AG20443 (cell line): ENCODE measurements at places on chromosomes 7 and 10.

- no peak for DNase-seq
Observed at GRCh38 chr7:45704683-45705016, 130.5 kb downstream of the ADCY1 start.

DNA sequence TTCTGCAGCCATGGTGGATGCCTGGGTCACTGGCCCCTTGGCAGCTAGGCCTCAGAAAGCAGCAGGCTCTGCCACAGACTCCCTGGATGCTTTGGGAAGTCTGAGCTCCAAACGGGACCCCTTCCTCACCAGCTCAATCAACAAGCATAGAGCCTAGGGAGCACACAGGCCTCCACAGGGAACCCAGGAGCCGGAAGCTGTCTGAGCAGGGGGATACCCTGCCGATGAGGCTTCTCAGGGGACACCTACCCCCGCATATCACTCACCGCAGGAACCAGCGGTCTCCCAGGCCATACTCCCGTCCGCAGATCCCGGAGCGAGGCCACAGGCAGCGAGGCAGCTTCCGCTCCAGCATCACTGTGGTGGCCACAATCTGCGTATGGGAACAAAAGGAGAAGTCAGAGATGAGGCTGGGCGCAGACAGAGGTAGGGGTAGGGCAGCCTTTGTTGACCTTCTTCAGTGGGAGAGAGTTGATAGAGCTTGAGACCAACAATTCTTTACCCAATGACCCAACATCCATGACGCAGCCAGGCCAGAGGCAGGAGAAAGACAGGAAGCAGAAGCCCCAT, 13.4 kb downstream of the TRPV6 start:
- DNase-seq: no peak

DNA sequence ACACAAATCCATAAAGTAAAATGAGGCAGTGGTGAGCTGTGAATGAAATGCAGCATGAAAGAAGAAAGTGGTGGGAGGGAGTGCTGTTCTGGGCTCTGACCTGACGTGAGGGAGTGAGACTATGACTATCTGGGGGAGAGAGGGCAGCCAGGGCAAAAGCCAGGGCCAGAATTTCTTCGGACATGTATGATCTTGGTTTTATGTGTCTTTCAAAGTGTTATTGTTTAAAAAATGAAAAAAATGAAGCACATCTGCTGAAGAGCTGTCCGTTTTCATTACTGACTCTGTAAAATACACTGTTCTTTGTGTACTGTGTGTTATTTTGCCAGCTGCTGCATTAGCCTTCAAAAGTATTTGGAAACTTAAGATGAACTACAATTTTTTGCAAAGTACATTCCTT, 70.2 kb upstream of the KLF14 start:
- no peak for DNase-seq

DNA sequence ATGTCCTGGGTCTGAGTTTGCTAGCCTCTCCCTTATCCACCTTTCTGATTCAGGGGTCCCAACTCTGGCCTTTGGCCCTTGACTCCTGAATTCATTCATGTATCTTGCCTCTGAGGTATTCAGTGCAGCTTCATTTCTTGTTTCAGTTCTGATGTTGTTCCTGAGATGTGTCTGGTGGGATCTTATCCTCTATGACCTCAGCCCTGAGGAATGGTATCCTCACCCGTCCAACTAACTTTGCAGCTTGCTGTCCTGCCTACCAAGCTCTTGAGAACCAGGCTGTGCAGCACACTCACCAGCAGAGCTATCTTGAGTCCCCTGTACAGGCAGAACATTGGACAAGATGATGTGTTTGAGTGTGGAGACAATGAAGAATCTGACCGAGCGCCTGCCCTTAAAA, 13.8 kb downstream of the SUFU start:
- peak; percentile 68 for DNase-seq

DNA sequence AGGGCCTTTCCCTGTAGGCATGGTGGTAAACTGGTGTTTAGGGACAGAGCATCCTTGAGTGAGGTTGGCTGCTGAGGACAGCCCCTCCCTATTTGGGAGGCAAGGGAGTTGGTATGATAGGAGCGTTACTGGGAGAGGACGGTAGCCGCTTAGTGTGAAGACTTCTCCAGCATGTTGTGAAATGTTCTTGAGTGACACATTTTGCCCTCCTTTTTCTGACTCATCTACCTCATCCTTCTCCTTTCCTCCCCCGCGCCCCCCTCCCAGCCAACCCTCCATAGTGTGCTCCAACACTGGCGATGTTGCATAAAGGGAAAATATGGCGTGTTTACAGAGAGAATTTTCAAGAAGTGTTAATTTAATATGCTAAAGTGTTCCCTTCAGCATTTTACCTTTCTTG, 645.0 kb upstream of the GALNT17 start:
- DNase-seq: no peak

GRCh38 chr10:120791316-120791715, 59.8 kb upstream of the WDR11 start:
- no peak for DNase-seq

DNA sequence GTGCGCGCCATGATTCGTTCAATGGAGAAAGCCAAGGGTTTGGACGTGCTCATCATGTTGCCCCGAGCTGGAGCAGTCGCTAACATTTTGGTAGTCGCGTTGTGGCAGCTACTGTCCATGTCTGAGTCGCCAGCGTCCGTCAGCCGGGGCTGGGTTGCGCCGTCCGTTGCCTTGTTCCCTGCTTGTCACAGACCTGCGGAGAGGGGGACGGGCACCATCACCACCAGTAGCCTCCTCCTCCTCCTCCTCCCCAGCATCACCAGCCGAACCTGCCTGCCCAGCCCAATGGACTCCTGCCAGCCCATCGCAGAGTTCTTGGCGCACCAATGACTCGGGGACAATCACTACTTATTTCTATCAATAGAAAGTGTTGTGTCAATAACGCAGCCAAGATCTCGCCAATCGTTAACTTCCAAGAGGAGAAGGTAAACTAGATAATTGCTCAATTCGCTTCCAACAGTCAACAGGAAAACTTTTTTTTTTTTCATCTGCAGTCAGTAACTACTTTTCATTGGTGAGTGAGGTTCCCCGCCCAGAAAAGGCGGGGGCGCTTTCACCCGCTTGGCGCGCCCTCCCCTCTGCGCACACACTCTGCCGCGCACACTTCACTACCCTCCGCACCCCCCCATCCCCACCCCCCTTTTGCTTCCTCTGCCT, at the start of gene FEZF1:
FEZF1 (minus strand) TSS at position 432 of the 657 bp plus-strand sequence; CDS start at position 119, 313 bp downstream.
- no peak for DNase-seq

DNA sequence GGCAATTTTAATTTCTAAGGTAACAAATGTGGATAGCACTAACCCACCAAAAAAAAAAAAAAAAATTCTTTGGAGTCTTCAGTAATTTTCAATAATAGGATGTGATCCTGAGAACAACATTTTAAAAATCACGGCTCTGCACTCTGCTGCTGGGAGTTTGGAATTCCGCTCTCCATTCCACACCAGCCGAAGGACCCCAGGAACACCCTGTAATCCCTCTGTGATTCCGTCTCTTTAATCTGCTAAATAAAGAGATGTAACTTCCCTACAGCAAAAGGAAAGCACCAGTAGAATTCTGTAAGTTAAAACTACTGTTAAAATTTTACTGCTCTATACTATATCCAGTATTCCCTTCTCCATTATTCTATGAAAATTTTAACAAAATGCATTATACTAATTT, 284.5 kb downstream of the PTPRN2 start:
- DNase-seq: no peak

DNA sequence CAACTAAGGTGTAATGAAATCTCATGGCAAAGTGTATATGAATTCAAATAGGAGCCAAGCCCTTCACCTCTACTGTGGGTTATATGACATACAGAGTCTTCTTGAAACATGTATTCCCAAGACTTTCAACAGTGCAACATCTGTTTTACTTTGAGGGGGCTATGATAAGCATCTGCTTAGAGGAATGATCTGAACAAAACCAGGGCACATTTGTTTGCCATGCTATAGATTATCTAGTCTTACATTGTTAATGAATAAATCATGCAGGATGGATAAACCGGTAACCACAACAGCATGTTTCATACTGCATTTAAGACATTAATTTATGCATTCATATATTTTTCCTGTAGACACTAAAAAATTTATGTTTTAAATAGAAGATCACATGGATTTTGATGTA, 1021.9 kb downstream of the LRMDA start:
- DNase-seq: no peak

DNA sequence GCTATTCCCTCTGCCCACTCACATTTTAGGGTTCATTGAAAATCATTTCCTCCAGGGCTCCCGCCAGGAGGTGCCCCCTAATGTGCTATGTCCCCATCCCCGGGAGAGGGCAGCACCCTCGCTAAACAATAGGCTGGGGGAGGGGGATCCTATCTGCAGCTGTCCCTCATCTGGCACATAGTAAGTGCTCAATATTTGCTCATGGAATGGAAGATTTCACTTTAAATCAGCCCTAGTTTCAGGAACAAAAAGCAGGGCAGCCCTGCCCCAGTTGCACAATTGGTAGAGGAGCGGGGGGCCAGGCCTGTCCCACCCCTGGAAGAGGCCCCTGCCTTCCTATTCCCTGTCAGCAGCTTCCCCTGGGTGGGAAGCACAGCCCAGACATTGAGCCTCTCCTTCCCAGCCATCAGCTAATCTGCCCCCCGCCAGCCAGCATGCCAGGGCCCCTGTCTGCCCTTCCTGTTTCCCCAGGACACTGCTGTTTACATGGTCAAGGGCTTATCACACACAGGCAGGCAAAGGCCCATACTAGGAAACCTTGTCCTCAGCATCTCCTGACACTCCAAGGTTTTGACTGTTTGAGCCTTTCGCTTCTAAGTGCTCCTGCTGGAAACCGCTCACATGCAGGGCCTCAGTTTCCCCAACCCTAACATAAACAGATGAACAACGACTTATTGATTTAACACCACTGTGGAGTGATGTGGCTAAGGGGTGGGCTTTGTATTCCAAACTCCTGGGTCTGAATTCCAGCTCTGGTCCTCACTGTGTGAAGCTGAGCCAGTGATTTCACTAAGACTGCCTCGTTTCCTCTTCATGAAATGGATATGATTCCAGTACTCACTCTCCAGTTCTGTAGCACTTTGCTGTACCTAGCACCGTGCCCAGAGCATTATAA, 130.7 kb upstream of the ZMIZ1 start:
- no peak for DNase-seq

- DNase-seq: no peak
Observed at GRCh38 chr7:8594115-8594514, 160.7 kb downstream of the NXPH1 start.

GRCh38 chr7:74306004-74306729, 17.0 kb downstream of the CLIP2 start:
- DNase-seq: no peak

DNA sequence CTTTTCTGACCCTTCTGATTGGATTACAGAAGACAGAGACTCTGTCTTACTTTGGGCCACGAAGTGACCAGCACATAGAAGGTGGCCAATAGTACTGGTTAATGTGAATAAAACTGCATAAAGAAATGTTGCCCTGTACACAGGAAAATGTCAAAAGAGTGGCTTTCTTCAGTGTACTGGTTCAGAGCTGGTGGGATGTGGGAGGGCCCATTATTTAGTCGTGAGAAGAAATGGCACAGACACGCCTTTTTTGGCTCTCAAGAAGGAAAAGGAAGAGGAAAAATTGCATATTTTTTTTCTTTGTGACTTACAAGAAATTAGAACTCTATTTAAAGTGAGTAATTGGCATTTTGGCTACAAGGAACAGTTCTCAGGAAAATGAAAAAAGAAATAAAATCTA, 129.7 kb downstream of the DGKI start:
- no peak for DNase-seq

- no peak for DNase-seq
Observed at GRCh38 chr7:88009651-88010050, 75.6 kb downstream of the ADAM22 start.

DNA sequence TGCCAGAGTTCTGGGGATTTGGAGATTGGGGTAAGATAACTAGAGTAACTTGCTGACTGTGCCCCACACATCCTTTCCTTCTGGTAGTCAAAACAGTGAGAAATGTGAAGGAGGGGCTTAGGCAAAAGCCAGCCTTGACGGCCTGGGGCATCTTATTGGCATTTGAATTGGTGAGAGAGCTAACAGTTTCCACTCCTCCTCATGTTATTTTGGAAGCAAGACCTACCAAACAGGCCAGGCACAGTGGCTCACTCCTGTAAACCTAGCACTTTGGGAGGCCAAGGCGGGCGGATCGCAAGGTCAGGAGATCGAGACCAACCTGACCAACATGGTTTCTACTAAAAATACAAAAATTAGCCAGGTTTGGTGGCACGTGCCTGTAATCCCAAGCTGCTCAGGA, 596.6 kb downstream of the GRM8 start:
- DNase-seq: no peak

GRCh38 chr7:5596046-5596895, 172.6 kb upstream of the TNRC18 start:
- DNase-seq: peak; percentile 94

DNA sequence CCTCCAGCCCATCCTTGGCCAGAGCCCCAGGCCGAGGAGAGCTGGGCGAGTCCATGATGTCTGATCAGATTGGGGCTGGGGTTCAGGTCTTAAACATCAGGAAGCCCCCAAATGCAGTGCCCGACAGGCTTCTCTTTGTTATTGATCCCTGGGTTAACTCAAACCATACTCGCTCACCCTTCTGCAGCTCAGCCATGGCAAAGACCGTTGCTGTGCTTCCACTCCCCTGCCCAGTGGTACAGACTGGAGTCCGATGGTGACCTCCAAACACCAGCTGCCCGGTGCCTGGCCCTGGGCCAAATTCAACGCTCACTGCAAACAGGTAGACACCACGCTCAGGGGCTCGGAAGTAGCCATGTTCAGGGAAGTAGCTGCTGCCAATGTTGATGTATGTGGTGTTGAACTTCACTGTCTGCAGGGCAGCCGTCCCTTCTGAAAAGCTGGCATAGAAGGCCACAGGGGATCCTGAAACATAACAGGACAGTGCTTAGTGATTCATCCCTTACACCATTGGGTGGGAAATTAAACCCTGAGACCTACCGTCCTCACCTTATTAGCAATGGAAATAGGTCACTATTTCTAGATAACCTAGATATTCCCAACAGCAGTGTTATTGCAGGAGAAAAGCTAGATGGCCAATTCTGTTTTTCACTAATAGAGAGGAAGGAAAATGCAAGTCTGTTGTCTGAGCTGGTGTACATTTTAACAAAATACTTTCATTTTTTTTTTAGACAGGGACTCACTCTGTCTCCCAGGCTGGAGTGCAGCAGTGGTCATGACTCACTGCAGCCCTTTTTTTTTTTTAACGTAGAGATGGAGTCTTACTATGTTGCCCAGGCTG, 20.5 kb downstream of the MMRN2 start:
- DNase-seq: peak; percentile 36

- no peak for DNase-seq
Observed at GRCh38 chr10:69738858-69739435, 62.8 kb upstream of the COL13A1 start.

GRCh38 chr10:131891929-131892805, 8.6 kb upstream of the PPP2R2D start:
- DNase-seq: no peak

DNA sequence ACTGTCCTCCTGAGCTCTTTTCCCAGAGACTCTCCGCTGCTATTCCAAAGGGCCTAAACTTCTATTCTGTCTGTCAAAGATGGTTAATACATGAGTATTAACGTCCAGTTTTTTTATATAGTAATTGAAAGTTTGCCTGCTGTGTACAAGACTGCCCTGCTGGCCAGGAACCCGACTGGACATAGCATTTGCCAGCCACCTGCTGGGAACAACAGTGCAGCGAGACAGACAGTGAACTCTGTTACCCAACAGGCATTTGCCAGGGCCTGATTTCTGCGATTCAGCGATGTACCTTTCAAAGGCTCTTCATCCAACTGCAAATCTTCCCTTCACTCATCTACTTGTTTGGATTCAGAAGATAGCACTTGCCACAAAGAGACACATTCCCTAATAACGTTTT, 128.8 kb upstream of the SEM1 start:
- no peak for DNase-seq

- peak; percentile 88 for DNase-seq
Observed at GRCh38 chr10:95260397-95260881, 30.4 kb downstream of the PDLIM1 start.
